HepG2 (cell line): ENCODE measurements at places on chromosomes 7 and 10. TPM values are rescaled to one million over a fixed set of nuclear protein-coding genes. Genes with fewer than 3 reads are reported as not detected.

TRIM73 gene
- 4.5 and 5.7 TPM in 2 replicates for total RNA-seq

DLX5 gene
- not detected in 2 replicates for total RNA-seq

CHAT gene
- total RNA-seq: not detected in 2 replicates

PRKCQ gene
- total RNA-seq: 0.35 and 0.60 TPM in 2 replicates

WDR91 gene
- 10.0 and 12.1 TPM in 2 replicates for total RNA-seq
